Activated naive CD8-positive, alpha-beta T cell treated with anti-CD3 and anti-CD28 coated beads for 36 hours (primary cell): ENCODE measurements at places on chromosomes 5 and 9.
A peak's percentile ranks its signal among the peaks of the same experiment; 100 is the strongest.

DNA sequence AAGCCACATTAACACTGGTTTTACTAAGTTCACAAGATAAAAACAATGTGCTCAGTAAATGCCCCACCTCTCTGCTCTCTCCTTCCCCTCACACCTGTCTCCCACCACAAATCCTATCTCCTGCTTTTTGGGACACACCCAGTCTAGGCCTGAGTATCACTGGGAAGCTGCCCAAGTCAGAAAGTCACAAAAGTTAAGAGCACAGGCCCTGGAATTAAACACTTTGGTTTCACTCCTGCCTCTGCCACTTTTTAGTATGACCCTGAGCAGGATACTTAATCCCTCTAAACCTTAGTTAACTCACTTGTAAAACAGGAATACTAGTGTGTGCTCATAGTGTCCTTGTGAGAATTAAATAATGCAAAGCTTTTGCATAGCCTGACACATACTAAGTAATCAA lies 11.3 kb downstream of the C5 start:
- no peaks in the 10 kb centered on the region for H3K4me1 ChIP-seq
- peaks cover 1% of the 10 kb centered on the region for H3K36me3 ChIP-seq
- no peak overlapping the region for H3K27ac ChIP-seq
- DNase-seq, result no peak
- no peaks in the 10 kb centered on the region for H3K27me3 ChIP-seq

GRCh38 chr5:172496671-172497371 lies 42.5 kb upstream of the SH3PXD2B start:
- H3K4me1 ChIP-seq, result no peaks in the 10 kb centered on the region
- H3K36me3 ChIP-seq, result no peaks in the 10 kb centered on the region
- H3K4me3 ChIP-seq, result no peak overlapping the region
- no peak for DNase-seq
- H3K27me3 ChIP-seq, result no peaks in the 10 kb centered on the region

- no peak for DNase-seq
- H3K4me1 ChIP-seq, result peaks cover 32% of the 10 kb centered on the region
- peaks cover 3% of the 10 kb centered on the region for H3K36me3 ChIP-seq
- H3K27me3 ChIP-seq, result no peaks in the 10 kb centered on the region
- H3K4me3 ChIP-seq, result no peak overlapping the region
Observed at GRCh38 chr9:128768606-128769005, 3.1 kb downstream of the ZER1 start.

DNA sequence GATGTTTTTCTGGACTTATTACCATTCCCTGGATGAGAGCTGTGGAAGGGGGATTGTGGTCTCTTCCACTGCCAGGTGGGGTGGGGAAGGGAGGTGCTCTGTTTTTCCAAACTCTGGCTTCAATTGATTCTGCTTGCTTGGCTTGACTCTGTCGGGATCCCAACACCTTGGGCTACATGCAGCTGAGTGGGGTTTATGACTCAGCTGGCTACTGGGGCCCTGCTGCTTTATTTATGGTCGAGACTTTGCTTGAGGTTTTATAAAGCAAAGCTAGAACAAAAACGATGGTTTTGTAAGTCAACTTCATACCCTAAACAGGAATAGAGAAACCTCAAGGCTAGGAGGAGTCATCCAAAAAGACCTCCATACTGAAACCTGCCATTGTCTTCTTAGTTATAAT lies 76.3 kb downstream of the AOPEP start:
- H3K36me3 ChIP-seq, result peaks cover 42% of the 10 kb centered on the region
- H3K27ac ChIP-seq, result peak overlapping the region; percentile 72
- H3K27me3 ChIP-seq, result no peaks in the 10 kb centered on the region
- DNase-seq, result peak; percentile 55
- H3K4me1 ChIP-seq, result peaks cover 29% of the 10 kb centered on the region
- no peak overlapping the region for H3K4me3 ChIP-seq

DNA sequence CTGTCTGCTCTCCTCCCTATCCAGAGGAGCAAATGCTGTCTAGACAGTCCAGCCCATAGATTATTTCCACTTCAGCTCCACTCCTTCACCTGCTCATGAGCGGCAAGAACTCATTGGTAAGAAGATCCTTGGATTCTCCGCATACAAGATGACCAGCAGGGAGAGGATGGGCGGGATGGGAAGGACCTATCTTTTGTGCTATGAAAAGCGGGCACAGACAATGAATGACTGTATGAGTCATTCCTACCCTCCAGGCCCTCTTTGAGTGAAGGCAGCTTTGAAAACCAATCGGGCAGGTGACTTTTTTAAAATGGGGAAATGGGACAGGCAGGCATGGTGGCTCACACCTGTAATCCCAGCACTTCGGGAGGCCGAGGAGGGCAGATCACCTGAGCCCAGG lies 49.4 kb downstream of the SMIM23 start:
- no peaks in the 10 kb centered on the region for H3K4me1 ChIP-seq
- H3K36me3 ChIP-seq, result peaks cover 27% of the 10 kb centered on the region
- no peak for DNase-seq
- no peaks in the 10 kb centered on the region for H3K27me3 ChIP-seq
- H3K27ac ChIP-seq, result no peak overlapping the region
- no peak overlapping the region for H3K4me3 ChIP-seq

- H3K4me3 ChIP-seq, result no peak overlapping the region
- H3K27ac ChIP-seq, result no peak overlapping the region
- peaks cover 4% of the 10 kb centered on the region for H3K4me1 ChIP-seq
- H3K36me3 ChIP-seq, result no peaks in the 10 kb centered on the region
Observed at GRCh38 chr5:150139334-150139733, 16.3 kb downstream of the PDGFRB start.

- H3K27ac ChIP-seq, result no peak overlapping the region
- peaks cover 14% of the 10 kb centered on the region for H3K4me1 ChIP-seq
- no peak overlapping the region for H3K4me3 ChIP-seq
- H3K27me3 ChIP-seq, result no peaks in the 10 kb centered on the region
- H3K36me3 ChIP-seq, result peaks cover 1% of the 10 kb centered on the region
Observed at GRCh38 chr5:80953587-80953986, 6.6 kb upstream of the RASGRF2 start.

- H3K36me3 ChIP-seq, result no peaks in the 10 kb centered on the region
- no peaks in the 10 kb centered on the region for H3K4me1 ChIP-seq
- H3K27ac ChIP-seq, result no peak overlapping the region
- no peak for DNase-seq
- H3K4me3 ChIP-seq, result no peak overlapping the region
Observed at GRCh38 chr9:99497641-99498040, 275.6 kb downstream of the SEC61B start.

DNA sequence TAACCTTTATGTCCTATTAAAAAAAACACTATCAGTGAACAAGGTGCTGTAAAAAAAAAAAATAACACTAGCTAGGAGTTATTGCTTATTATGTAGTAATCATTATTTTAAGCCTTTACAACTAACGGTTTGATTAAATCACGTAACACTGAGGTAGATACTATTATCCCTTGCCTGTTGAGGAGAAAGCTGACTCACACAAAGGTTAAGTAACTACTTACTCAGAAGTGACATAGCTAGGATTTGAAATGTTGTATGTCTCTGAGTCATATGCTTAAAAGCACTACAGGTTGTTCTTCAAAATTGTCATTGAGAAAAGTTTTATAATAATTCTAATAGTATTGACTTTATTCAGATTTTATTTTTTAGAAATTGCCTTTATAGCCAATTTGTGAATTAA lies 8.8 kb downstream of the TENT2 start:
- H3K27me3 ChIP-seq, result no peaks in the 10 kb centered on the region
- H3K4me1 ChIP-seq, result peaks cover 24% of the 10 kb centered on the region
- H3K4me3 ChIP-seq, result no peak overlapping the region
- H3K27ac ChIP-seq, result no peak overlapping the region

DNA sequence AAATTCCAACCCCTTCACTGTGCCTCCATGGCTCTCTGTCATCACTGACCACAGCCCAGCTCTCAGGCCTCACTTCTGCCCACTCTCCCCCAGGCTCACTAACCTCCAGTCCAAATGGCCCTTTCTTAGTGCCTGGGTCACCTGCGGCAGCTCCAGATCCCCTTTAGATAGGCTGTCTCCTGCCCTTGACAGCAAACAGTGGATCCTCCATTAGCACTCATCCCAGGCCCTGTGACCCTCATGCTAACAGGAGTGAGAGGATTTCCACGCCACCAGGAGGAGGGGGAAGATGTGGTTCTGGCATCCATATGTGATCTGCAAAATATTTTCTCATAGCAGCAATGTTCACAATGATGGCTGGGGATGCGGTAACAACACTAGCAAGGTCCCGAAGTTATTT lies 139.4 kb downstream of the DCP2 start:
- no peaks in the 10 kb centered on the region for H3K27me3 ChIP-seq
- DNase-seq, result no peak
- no peak overlapping the region for H3K4me3 ChIP-seq
- H3K36me3 ChIP-seq, result no peaks in the 10 kb centered on the region

DNA sequence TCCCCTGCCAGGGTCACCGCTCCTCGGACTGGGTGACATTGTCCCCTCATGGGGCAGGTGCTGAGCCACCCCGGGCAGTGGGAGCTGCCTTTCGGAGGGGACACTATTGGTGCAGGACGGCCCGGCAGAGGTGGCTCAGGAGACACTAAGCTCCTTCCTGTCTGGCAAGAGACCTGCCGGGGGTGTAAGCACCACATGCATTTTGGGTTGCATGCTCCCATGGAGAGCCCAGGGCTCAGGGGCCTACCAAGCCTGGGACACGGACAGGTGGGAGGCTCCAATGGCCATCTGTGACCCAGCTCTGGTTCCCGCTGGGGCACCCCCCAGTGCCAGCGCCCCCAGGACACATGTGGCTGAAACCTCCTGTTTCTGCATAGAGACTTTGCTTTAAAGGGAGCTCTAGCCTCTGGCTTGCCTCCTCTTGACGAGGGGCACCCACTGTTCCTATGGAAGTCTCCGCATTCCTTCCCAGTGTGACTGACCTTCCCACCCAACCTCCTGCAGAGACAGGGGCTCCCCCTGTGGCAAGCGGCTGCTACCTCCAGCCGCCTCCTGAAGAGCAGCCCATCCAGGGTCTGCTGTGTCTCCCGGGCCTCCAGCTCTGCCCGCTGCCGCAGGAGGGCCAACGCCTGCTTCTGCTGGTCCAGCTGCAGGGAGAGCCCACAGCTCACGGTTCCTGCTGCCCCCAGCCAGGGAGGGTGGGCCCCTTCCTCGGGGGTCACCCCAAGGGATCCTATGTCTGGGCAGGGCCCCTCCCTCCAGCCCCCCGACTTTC lies 28.1 kb downstream of the CCDC187 start:
- no peak overlapping the region for H3K4me3 ChIP-seq
- no peaks in the 10 kb centered on the region for H3K27me3 ChIP-seq
- no peak overlapping the region for H3K27ac ChIP-seq
- H3K4me1 ChIP-seq, result no peaks in the 10 kb centered on the region
- H3K36me3 ChIP-seq, result no peaks in the 10 kb centered on the region

- H3K27ac ChIP-seq, result no peak overlapping the region
- no peak overlapping the region for H3K4me3 ChIP-seq
- DNase-seq, result no peak
- H3K4me1 ChIP-seq, result no peaks in the 10 kb centered on the region
Observed at GRCh38 chr5:147963948-147964693, 57.8 kb upstream of the C5orf46 start.

- no peak overlapping the region for H3K4me3 ChIP-seq
- no peaks in the 10 kb centered on the region for H3K36me3 ChIP-seq
- no peak overlapping the region for H3K27ac ChIP-seq
- no peaks in the 10 kb centered on the region for H3K4me1 ChIP-seq
Observed at GRCh38 chr5:163841-164240, 27.5 kb upstream of the LRRC14B start.

GRCh38 chr5:17081142-17081541 lies 136.3 kb upstream of the BASP1 start:
- DNase-seq, result no peak
- no peaks in the 10 kb centered on the region for H3K4me1 ChIP-seq
- H3K4me3 ChIP-seq, result no peak overlapping the region
- peaks cover 8% of the 10 kb centered on the region for H3K27me3 ChIP-seq
- H3K27ac ChIP-seq, result no peak overlapping the region

GRCh38 chr5:9605041-9605838 lies 24.9 kb downstream of the TAS2R1 start:
- no peaks in the 10 kb centered on the region for H3K27me3 ChIP-seq
- H3K4me3 ChIP-seq, result no peak overlapping the region
- no peak for DNase-seq
- H3K4me1 ChIP-seq, result no peaks in the 10 kb centered on the region
- no peak overlapping the region for H3K27ac ChIP-seq

- H3K27me3 ChIP-seq, result peaks cover 3% of the 10 kb centered on the region
- no peaks in the 10 kb centered on the region for H3K36me3 ChIP-seq
- DNase-seq, result no peak
- no peaks in the 10 kb centered on the region for H3K4me1 ChIP-seq
Observed at GRCh38 chr9:78893774-78894401, 597.0 kb downstream of the PSAT1 start.

- H3K4me1 ChIP-seq, result no peaks in the 10 kb centered on the region
- no peak overlapping the region for H3K27ac ChIP-seq
- no peaks in the 10 kb centered on the region for H3K36me3 ChIP-seq
- DNase-seq, result no peak
- peaks cover 4% of the 10 kb centered on the region for H3K27me3 ChIP-seq
Observed at GRCh38 chr5:179115307-179115706, 55.1 kb downstream of the ZNF354C start.

DNA sequence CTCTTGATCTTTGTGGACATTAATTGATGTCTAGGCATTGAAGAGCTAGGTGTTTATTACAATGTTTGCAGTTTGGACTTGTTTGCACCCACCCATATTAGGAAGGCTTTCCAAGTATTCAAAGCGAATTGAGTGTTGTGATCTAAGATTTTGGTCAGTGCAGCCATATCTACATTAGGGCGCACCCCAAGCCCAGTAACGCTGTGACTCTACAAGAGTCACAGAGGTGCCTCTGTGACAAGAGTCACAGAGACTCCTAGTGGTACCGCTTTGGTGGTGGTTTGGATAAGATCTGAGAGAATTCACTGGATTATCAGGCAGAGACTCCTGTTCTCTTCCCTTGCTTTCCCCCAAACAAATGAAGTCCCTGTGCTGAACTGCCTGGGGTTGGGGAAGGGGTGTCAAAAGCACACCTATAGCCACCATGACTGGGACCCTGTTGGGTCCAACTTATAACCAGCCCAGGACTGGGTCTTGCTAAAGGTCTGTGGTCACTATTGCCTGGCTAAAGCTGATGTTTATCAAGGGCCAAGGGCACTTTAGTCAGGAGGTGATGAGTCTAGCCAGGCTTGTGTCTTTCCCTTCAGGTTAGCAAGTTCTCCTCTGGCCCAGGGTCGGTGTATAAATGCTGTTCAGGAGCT lies 114.1 kb upstream of the RIOK2 start:
- DNase-seq, result no peak
- no peak overlapping the region for H3K4me3 ChIP-seq
- no peaks in the 10 kb centered on the region for H3K4me1 ChIP-seq
- H3K36me3 ChIP-seq, result no peaks in the 10 kb centered on the region

GRCh38 chr5:366541-367357 lies 45.2 kb downstream of the AHRR start:
- H3K27me3 ChIP-seq, result no peaks in the 10 kb centered on the region
- DNase-seq, result no peak
- no peak overlapping the region for H3K4me3 ChIP-seq
- H3K36me3 ChIP-seq, result peaks cover 71% of the 10 kb centered on the region
